ENCODE measurements at places on chromosomes 16 and 17.

- DNase-seq = no peak
These were observed 33.5 kb downstream of the HLF start for GRCh38 chr17:55298111-55298730.

DNA sequence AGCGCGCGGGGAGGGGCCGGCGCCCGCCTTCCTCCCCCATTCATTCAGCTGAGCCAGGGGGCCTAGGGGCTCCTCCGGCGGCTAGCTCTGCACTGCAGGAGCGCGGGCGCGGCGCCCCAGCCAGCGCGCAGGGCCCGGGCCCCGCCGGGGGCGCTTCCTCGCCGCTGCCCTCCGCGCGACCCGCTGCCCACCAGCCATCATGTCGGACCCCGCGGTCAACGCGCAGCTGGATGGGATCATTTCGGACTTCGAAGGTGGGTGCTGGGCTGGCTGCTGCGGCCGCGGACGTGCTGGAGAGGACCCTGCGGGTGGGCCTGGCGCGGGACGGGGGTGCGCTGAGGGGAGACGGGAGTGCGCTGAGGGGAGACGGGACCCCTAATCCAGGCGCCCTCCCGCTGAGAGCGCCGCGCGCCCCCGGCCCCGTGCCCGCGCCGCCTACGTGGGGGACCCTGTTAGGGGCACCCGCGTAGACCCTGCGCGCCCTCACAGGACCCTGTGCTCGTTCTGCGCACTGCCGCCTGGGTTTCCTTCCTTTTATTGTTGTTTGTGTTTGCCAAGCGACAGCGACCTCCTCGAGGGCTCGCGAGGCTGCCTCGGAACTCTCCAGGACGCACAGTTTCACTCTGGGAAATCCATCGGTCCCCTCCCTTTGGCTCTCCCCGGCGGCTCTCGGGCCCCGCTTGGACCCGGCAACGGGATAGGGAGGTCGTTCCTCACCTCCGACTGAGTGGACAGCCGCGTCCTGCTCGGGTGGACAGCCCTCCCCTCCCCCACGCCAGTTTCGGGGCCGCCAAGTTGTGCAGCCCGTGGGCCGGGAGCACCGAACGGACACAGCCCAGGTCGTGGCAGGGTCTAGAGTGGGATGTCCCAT lies 232.8 kb downstream of the SEC14L1 start:
- DNase-seq = no peak

DNA sequence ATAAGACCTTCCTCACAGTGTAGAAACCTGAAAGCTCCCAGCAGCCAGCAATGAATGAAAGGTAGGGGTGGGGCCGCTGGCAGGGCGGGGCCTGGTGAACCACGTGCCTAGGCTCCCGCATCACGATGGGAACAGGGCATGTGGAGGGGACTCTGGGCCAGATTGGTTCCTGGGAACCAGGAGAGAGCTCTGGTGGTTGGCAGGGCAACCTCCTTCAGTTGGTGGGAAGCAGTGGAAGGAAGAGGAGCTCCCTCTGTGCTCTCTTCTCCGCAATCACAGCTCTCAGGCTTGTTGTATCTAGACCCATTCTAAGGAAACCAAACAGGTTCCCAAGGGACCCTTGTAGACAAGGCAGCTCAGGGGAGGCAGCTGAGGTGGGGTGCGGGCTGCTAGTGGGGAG lies 10.5 kb downstream of the GGA2 start:
- no peak for DNase-seq

GRCh38 chr17:45906927-45907622 lies 12.7 kb downstream of the MAPT start:
- DNase-seq = no peak

All from SW 1271 (cell line).